Activated CD4-positive, alpha-beta T cell treated with anti-CD3 and anti-CD28 coated beads for 1 hour (primary cell): ENCODE measurements at places on chromosomes 13 and 19.

DNA sequence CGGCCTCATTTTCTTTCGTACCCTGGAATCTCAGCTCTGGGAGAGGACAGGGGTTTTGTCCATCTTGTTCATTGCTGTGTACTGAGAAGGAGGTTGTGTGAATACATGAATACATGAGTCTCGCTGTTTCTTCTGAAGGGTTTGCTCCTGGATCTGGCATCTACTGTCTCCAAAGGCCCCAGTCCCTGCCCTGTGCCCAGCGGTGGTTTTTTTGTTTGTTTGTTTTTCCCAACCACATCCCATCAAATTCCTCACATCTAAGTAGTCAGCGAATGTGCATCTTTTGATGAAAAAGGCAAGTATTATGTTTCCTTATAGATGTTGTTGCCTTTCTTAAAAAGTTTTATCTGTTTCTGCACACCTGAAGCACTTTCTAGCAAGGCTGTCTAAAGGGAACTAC lies 12.5 kb downstream of the DCAF15 start:
- no peak for DNase-seq

DNA sequence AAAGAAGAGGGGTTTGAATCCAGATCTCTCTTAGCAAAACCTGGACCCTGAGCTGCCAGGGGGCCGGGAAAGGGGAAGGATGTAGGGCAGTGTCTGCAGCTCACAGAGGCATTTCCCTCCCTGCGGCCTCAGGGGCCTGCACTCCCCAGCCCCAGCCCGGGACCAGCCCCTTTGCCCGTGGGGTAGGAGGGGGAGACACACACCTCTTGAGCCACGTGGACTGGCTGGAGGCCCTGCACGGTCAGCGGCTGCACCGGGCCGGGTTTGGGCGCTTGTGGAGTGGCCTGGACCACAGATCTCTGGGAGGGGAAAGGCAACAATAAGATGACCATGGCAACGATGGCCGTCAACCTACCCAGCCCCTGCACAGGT lies 26.9 kb downstream of the RFX1 start:
- no peak for DNase-seq

GRCh38 chr13:59607780-59608233 lies 555.9 kb downstream of the DIAPH3 start:
- DNase-seq, result no peak

GRCh38 chr13:48749144-48749543 lies 95.4 kb downstream of the CYSLTR2 start:
- no peak for DNase-seq

- no peak for DNase-seq
Observed at GRCh38 chr13:79060216-79060615, 345.8 kb downstream of the RBM26 start.

DNA sequence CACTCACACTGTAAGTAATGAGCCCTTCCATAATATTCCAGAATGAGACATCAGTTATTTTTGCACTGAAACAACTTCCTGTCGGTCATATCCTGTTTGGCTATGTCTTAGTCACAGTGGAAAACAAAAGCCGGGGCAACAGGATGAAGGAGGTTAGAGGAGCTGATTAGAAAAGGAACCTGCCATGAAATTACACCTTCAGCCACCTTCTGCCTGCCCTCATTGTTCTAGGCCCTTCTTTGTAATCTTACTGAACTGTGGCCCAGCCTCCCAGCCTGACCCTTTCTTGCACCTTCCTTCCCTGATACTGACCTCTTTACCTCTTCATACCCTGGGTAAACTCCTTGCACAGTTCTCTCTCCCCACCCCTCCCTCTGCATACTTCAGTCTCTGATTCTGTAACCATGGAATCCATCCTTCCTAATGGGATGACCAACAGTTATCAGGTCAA lies 67.3 kb downstream of the DOCK9 start:
- no peak for DNase-seq

- DNase-seq, result no peak
Observed at GRCh38 chr19:40286971-40287421, 1.9 kb upstream of the AKT2 start.

DNA sequence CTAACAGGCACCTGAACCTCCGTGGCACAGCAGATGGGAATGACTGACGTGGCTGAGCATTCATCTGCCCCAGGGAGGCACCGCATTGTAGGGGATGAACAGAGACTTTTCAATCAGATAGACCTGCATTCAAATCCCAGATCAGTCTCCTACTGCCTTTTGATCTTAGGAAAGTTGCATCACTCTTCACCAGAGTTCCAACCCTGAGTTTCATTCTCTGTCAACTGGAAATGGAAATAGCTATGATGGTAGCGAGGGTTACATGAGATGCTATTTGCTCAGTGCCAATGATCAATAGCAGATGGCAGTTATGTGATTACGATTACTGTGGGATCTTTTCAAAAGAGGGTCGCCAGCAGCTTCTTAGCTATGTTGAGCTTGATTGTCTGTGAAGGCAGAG lies 189.3 kb upstream of the RFC3 start:
- DNase-seq, result no peak

DNA sequence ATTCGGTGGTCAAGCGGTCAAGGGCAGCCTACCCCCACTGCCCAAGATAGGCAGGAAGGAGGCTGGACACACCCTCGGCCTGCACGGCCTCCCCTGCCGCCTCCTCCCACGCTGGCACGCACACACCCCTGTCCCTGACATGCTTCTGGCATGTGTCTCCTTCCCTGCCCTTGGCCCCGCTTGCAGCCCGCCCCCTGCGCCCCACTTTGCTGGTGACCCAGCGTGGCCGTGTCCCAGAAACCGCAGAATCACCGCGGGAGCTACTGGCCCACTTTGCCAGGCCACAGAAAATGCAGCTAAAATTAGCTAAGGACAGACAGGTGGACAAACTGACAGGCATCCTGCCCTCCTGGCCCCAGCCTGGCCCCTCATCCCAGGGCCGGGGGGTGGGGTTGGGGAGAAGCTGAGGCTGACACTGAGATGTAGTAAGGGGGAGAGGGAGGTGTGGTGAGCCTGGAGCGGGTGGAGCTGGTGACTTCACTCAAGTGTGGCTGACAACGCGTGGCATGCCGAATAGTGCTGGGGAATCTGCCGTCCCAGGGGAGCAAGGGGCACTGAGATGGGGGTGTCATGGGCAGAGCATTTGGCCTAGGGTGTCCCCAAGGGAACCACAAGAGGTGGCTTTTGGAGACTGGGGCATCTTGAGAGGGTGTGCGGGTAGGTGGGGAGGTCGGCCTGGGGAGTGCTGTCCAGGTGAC lies 2.4 kb downstream of the SHANK1 start:
- DNase-seq, result no peak

DNA sequence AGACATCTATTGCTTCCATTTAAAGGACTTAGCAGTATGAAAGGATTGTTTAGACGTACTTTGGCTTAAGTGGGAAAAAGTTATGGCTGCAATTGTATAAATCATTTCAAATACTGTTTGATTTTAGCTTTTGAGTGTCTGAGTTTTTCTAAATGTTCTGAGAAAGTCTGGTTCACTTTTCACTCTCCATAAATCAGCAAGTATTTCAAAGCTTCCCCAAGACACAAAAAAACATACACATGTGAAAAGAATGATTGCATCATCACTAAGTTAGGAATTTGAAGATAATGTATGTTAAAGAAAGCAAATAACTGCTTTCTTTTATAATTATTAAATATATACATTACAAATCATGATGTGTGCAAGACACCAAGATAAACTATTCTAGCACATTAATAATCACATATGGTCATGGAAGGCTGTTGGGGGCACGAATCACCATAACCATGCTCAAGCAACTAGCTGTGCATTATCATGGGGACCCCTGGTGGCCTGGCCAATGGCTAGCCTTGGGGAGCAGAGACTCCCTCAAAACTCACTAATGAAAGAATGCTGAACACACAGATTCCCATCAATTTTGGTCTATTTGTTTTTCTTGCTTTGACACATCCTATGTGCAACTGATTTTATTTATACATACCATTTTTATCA lies 111.1 kb downstream of the MIPEP start:
- DNase-seq, result no peak

- no peak for DNase-seq
Observed at GRCh38 chr19:47475465-47475864, 3.8 kb upstream of the SLC8A2 start.

DNA sequence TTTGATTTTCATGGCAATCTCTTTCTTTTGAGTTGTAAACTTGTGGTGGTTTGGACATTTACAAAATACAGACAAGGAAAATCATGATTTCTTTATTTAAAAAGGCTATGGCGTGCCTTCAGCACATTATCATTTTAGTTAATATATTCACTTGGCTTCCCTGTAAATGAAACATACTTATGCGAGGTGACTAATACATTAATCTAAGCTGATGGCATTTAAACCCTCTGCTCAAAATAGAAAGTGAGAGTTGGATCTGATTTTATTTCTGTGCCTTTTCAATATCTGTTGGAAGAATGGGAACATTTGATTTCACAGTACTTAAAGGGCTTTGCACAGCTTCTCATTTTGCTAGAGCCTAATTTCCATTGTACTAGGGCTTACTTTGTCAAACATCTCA lies 289.8 kb downstream of the MTUS2 start:
- no peak for DNase-seq

DNA sequence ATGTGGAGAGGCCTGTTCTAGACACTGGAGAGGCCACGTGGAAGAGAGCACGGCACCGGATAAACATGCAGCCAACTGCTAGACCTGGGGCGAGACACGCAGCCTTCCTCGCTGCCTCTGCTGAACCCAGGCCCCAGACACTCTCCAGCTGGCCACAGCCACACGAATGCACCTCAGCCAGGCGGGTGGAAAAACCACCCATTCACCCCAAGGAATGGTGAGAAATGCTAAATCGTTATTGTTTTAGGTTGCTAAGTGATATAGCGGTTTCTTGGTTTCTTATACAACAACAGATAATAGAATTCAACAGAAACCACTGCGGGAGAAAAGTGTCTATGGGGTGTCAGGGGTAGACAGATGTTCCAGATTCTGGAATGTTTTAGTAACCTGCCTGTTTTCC lies 52.5 kb downstream of the STK24 start:
- no peak for DNase-seq

DNA sequence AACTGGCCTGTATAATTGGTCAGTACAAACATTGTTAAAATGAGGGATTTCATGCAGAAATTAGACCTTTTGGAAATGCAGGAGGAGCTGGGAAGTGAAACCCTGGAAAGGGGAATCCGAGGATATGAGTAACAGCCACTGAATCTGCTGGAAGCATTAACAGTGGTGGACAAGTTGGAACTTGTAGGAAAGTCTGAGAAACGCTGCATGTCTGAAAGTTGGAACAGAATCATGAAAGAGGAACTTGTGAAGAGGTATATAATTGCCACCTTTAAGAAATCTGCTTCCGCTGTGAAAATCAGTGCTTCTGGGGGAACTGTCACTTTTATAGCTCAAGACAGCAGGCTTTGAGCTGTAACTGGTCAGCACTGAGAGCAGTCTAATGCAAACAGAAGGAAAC lies 716.5 kb upstream of the PRR20A start:
- no peak for DNase-seq

GRCh38 chr13:64075543-64076271 lies 2660.1 kb upstream of the PCDH20 start:
- no peak for DNase-seq

DNA sequence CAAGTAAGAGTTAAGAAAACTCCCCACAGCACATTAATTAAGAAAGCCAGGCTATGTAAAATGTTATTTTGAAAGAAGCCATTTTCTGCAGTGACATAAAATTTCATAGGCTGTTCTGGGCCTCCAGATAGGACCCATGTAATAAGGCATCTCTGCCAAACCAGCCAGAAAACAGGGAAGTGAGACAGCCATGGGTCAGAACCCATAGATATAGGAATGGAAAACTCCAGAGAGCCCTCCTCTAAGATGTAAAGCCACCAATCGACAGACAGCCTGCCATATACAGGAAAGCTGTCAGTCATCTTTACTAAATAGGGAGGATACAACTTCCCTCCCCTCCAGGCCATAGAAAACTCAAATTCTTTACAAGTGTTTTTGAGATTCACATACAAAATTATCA lies 493.3 kb downstream of the COG6 start:
- no peak for DNase-seq

- no peak for DNase-seq
Observed at GRCh38 chr13:100176801-100177400, 88.0 kb downstream of the PCCA start.

GRCh38 chr19:4075373-4075772 lies 8.7 kb upstream of the ZBTB7A start:
- DNase-seq, result no peak

GRCh38 chr13:104286566-104287290 lies 1220.5 kb upstream of the SLC10A2 start:
- no peak for DNase-seq
